ENCODE measurements at places on chromosomes 7 and 10.

DNA sequence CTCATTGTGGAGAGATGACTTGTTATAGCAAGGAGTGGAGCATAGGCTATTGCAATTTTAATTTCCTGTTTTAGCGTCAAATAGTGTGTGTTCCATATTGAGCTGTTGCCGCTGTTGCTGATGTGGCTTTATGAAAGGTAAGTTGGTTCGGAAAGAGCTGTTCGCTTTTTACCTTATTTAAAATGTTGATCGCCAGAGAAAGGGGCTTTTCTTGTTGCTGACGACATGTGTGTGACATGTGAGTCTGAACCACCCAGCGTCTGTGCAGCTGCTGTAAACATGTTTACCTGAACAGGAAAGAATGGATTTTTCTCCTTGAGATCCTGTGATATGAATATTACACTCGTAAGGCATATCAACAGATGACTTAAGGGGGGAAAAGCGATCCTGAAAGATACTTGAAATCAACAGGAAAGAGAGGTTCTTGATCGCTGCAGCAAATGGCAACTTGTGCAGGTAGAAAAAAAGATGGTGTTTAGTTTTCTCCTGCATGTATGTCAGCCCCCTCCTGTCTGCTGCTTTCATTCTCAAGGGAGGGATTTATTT, 2.5 kb downstream of the ZEB1 start:
- peak; percentile 12 for DNase-seq

GRCh38 chr7:45203459-45203858, 45.9 kb downstream of the RAMP3 start:
- DNase-seq: no peak

- no peak for DNase-seq
Measured at GRCh38 chr10:128777342-128777741, 651.1 kb upstream of the MKI67 start.

GRCh38 chr7:138000081-138000701, 1.7 kb downstream of the CREB3L2 start:
- DNase-seq: peak; percentile 39

DNA sequence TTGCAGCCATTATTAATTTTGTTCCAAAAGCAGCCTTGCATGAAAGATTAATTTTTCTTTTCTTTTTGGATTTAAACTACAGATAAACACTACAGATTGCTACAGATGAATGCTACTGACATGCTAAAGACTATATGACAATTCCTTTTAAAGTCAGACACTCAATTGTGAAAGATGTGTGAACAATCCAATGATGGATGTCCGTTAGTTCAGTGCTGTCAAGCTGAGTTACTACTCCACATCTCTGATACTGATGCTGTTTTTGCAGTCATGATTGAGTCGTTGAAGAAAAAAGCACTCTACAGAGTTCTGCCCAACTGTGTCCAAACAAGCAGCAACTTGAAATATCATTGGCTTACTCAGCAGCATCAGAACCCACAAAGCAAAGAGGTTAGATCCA, 146.8 kb downstream of the OTUD1 start:
- no peak for DNase-seq

DNA sequence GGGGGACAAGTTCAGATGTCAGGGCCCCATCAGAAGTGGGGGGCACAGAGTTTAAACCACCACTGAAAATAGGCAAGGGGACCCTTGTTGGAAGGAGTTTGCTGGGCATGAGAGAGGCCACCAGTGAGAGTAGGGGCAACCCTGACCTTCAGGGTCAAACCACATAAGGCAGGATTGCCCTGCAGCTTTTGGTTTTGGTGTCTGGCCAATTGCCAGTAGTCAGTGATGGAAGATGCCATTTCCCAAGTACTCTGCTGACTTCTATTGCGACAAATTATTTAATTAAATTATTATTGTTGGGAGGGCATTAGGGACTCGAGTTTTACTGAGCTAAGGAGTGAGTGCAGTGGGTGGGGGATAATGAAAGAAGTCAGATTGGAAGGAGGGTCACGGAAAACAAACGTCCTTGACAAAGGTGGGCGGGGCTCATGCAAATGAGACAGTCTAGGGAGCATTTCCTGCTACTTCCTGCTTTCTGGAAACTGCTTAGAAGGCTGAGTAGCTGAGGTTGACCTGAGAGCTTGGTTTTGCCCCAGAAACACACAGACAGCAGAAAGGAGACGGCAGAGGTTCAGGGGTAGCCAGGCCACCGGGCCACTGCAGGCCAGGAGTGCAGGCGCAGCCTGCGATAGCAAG, 74.2 kb upstream of the ANLN start:
- no peak for DNase-seq
